Effector memory CD4-positive, alpha-beta T cell (primary cell): ENCODE measurements at places on chromosomes 4 and X.

- no peaks in the 10 kb centered on the region for H3K36me3 ChIP-seq
- H3K4me1 ChIP-seq = no peaks in the 10 kb centered on the region
- no peak overlapping the region for H3K4me3 ChIP-seq
- no peaks in the 10 kb centered on the region for H3K27me3 ChIP-seq
These were observed 450.6 kb downstream of the C4orf33 start for GRCh38 chr4:129546531-129546930.

DNA sequence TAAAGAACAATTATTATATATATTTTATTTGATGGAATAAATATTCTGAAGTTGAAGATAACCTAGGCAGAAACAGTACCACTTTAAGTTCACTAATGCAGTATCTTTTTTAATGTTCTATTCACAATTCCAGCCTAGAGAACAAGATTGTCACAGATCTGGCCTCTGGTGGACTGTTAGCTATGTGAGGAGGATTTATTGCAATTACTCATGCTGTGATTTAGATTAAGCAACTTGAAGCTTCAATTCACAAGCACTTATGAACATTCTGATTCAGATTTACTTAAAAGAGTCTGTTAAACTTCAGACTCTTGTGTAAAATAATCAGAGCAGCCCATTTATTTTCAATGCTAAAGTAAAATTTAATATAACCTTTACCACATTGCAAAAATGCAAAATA, 1489.8 kb downstream of the STIM2 start:
- H3K27ac ChIP-seq = no peak overlapping the region
- H3K36me3 ChIP-seq = no peaks in the 10 kb centered on the region
- H3K27me3 ChIP-seq = no peaks in the 10 kb centered on the region
- H3K4me1 ChIP-seq = no peaks in the 10 kb centered on the region
- H3K4me3 ChIP-seq = no peak overlapping the region
- DNase-seq = no peak

DNA sequence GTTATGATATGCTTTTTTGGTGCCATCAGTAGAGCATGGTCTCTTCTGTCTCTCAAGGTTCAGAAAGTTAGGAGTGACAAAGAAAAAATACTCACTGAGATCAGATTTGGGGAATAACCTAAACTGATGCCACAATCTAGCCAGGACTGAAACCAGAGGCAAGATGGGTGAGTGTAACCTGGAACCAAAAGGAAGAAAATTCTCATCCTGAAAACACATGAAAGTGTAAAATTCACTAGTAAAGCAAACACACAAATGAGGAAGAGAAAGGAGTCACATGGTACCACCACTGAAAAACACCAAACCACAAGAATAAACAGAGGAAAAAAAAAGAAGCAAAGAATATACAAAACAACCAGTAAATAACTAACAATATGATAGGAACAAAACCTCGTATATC, 96.4 kb downstream of the ANXA10 start:
- no peak overlapping the region for H3K27ac ChIP-seq
- no peaks in the 10 kb centered on the region for H3K36me3 ChIP-seq
- H3K27me3 ChIP-seq = no peaks in the 10 kb centered on the region
- no peaks in the 10 kb centered on the region for H3K4me1 ChIP-seq
- no peak overlapping the region for H3K4me3 ChIP-seq
- DNase-seq = no peak

DNA sequence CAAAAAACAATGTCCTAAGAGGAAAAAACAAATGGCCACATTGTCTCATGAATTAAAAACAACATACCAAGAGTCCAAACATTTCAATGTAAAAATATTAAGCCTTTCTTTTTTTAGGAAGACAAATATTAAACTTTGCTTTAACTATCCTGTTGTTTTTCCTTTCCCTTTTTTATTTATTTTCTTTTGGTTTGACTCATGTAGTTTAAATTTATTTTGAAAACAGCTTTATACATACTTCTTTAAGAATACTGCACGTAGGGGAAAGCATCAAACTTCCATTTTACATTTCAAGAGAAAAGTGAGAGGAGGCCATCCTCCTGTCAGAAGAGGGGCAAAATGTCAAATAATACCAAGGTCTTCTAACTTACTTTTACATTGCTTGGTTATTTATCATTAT, 8.7 kb downstream of the GAB1 start:
- no peaks in the 10 kb centered on the region for H3K27me3 ChIP-seq
- no peak overlapping the region for H3K27ac ChIP-seq
- H3K4me3 ChIP-seq = no peak overlapping the region
- no peaks in the 10 kb centered on the region for H3K36me3 ChIP-seq
- no peak for DNase-seq

DNA sequence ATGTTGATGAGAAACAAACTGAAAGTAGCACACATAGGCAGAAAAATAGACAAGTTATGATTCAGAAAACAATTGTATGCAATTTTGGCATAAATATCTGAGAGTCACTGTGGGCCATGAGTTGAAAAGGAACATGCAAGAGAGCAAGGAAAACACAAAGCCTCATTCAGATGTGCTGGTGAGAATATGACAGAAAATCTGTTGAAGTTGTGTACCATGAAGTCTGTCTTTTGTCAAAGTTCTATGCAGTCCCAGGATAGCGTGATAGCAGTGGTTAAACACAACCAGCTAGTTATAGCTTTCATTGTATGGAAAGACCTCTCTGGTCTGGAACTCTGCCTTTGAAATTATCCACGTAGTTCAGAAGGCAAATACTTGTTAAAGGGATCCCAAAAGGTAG, 53.0 kb downstream of the TMEM154 start:
- H3K36me3 ChIP-seq = peaks cover 12% of the 10 kb centered on the region
- no peak for DNase-seq
- H3K4me3 ChIP-seq = no peak overlapping the region
- H3K27ac ChIP-seq = no peak overlapping the region
- no peaks in the 10 kb centered on the region for H3K4me1 ChIP-seq

- no peak overlapping the region for H3K4me3 ChIP-seq
- H3K27ac ChIP-seq = no peak overlapping the region
- no peak for DNase-seq
- no peaks in the 10 kb centered on the region for H3K4me1 ChIP-seq
- no peaks in the 10 kb centered on the region for H3K36me3 ChIP-seq
These were observed 811.5 kb upstream of the FRG1 start for GRCh38 chr4:189129044-189129694.

GRCh38 chrX:118795528-118796280, 27.9 kb upstream of the ZCCHC12 start:
- peaks cover 3% of the 10 kb centered on the region for H3K27me3 ChIP-seq
- H3K36me3 ChIP-seq = no peaks in the 10 kb centered on the region
- H3K27ac ChIP-seq = no peak overlapping the region

DNA sequence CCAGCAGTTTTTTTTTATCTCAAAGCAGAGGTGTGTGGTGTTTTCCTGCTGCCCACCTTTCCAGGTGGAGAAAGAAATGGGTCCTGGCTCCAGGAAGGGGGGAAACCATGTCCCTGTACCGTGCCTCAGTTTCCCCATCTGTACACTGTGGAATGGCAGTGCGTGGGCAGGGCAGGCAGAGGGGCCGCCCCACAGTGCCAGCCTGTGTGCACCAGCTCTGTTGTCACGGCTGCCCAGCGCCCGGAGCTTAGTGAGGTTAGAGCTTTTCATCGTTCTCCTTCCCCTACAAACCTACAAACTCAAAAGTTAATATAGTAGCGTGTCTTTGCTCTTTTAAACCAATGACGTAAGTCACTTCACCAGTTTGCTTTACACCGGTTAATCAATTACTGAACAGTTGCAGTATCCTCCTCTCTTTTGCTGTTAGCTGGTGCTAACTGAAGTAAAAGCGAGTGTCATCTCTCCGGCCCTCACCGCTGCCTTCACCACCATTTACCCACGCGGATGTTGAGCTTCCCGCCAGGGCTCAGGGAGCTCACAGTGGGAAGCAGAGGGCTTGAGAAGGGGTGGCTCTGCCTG, 114.8 kb upstream of the ADRA2C start:
- H3K4me1 ChIP-seq = no peaks in the 10 kb centered on the region
- no peak overlapping the region for H3K27ac ChIP-seq
- H3K36me3 ChIP-seq = no peaks in the 10 kb centered on the region
- H3K4me3 ChIP-seq = no peak overlapping the region
- DNase-seq = no peak

DNA sequence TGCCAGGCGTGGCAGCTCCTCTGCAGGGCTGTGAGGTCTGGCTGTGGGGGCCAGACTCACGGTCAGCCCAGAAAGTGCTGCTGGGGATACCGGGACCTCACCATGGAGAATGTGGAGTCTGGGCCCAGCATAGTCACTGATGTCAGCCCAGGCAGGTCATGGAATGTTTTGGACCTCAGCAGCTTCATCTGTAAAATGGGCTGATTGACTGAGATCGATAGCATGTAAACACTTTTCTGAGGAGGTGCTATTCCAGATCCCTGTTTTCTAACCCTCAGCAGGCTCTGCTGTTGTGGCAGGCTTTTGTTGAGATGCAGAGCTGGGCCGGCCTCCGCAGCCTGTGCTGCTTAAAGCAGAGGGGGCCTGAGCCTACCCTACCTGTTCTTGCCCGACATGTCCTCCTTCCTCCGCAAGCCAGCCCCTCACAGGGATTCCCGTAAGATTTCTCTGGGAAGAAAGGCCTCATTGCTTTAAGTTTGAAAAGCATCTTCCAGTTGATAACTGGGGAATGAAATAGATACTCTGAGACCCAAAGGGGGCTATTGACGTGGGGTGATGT, 38.3 kb upstream of the HGFAC start:
- no peak overlapping the region for H3K27ac ChIP-seq
- no peaks in the 10 kb centered on the region for H3K27me3 ChIP-seq
- no peaks in the 10 kb centered on the region for H3K4me1 ChIP-seq
- no peak overlapping the region for H3K4me3 ChIP-seq
- H3K36me3 ChIP-seq = no peaks in the 10 kb centered on the region

DNA sequence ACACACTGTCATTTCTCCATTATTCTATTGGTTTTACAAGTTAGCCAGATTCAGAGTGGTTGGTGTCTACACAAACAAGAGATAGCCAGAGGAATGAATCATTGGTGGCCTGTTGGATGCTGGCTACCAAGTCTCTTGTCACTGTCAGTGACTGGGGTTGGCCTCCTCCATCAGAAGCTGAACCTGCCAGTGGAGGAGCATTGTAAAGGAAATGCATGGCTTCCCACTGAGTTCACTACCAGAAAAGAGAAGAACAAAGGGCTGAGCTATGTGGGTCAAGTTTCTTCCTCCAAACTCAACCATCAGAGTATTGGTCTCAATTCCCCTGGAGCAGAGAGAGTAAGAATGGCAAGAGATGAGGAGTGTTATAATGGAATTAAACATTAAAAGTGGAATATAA, 26.5 kb upstream of the ANKRD50 start:
- H3K36me3 ChIP-seq = no peaks in the 10 kb centered on the region
- no peak overlapping the region for H3K4me3 ChIP-seq
- DNase-seq = no peak
- no peaks in the 10 kb centered on the region for H3K4me1 ChIP-seq

DNA sequence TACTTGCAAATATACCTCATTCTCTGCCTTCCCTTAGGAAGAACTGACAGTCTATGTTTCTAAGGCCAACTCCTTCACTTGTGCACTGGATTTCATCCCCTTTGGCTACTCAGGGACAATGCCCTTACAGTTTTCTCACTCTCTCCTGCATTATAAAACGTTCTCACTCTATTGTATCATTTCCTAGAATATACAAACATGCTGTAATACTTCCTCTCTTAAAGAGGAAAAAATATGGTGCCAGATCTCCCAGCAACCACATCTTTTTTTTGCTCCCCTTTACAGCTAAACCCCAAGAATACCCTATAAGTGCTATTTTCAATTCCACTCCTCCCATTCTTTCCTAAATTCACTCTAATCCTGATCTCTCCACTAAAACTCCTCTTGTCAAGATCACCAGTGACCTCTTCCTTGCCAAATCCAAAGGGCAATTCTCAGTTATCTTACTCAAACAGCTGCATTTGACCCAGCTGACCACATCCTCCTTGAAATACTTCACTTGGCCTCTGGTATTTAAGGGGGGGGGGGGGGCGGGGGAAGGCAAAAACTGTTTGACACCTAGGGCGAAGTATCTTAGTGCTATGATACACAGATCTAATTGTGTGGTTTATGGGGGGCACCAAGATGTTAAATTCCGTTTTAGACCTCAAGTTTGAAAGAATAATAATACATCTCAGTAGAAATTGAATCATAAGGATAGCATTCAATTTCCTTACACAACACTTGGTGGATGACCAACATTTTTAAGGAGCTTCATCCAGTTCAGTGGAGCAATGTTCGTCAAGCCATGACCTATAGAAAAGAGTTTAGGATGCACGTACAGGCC, 1.6 kb downstream of the RCHY1 start:
- H3K4me1 ChIP-seq = peaks cover 31% of the 10 kb centered on the region
- H3K36me3 ChIP-seq = peaks cover 5% of the 10 kb centered on the region
- peak overlapping the region; percentile 83 for H3K4me3 ChIP-seq
- H3K27ac ChIP-seq = peak overlapping the region; percentile 45
- H3K27me3 ChIP-seq = no peaks in the 10 kb centered on the region

- peaks cover 16% of the 10 kb centered on the region for H3K4me1 ChIP-seq
- DNase-seq = no peak
- peaks cover 9% of the 10 kb centered on the region for H3K36me3 ChIP-seq
- H3K27me3 ChIP-seq = no peaks in the 10 kb centered on the region
- no peak overlapping the region for H3K4me3 ChIP-seq
These were observed 3.8 kb downstream of the TMEM165 start for GRCh38 chr4:55399581-55399980.

DNA sequence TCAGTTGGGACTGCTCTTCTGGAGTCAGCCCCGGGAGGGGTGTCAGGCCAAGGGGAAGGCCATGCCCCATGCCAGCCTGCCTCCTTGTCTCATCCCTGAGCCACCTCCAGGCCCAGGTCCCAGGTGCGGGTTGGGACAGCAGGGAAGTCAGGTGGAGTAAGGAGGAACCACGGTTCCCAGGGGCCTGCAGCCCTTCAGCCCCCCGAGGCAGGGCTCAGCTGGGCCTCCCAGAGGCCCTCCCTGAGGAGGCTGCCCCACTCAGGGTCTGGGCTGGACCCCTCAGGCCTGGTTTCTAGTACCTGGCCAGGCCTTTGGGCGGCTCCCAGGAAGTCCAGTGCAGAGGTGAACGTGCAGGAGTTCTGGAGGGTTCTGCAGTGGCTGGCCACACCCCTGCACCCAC, 23.4 kb upstream of the FGFR3 start:
- no peak overlapping the region for H3K4me3 ChIP-seq
- H3K27ac ChIP-seq = no peak overlapping the region
- H3K27me3 ChIP-seq = peaks cover 12% of the 10 kb centered on the region
- DNase-seq = no peak
- H3K36me3 ChIP-seq = no peaks in the 10 kb centered on the region

- no peak overlapping the region for H3K4me3 ChIP-seq
- DNase-seq = no peak
- no peaks in the 10 kb centered on the region for H3K27me3 ChIP-seq
- H3K4me1 ChIP-seq = no peaks in the 10 kb centered on the region
- H3K36me3 ChIP-seq = peaks cover 10% of the 10 kb centered on the region
- no peak overlapping the region for H3K27ac ChIP-seq
These were observed 39.8 kb upstream of the NAP1L5 start for GRCh38 chr4:88737307-88737941.

GRCh38 chrX:133776072-133776471, 209.3 kb downstream of the GPC3 start:
- no peak overlapping the region for H3K27ac ChIP-seq
- no peaks in the 10 kb centered on the region for H3K4me1 ChIP-seq
- no peaks in the 10 kb centered on the region for H3K36me3 ChIP-seq
- no peak overlapping the region for H3K4me3 ChIP-seq

GRCh38 chr4:19472666-19473065, 779.0 kb upstream of the SLIT2 start:
- H3K27me3 ChIP-seq = no peaks in the 10 kb centered on the region
- H3K4me1 ChIP-seq = no peaks in the 10 kb centered on the region
- no peak overlapping the region for H3K27ac ChIP-seq
- H3K36me3 ChIP-seq = no peaks in the 10 kb centered on the region
- H3K4me3 ChIP-seq = no peak overlapping the region
